Dermis blood vessel endothelial cell (primary cell): ENCODE measurements at places on chromosomes 12 and 14.

DNA sequence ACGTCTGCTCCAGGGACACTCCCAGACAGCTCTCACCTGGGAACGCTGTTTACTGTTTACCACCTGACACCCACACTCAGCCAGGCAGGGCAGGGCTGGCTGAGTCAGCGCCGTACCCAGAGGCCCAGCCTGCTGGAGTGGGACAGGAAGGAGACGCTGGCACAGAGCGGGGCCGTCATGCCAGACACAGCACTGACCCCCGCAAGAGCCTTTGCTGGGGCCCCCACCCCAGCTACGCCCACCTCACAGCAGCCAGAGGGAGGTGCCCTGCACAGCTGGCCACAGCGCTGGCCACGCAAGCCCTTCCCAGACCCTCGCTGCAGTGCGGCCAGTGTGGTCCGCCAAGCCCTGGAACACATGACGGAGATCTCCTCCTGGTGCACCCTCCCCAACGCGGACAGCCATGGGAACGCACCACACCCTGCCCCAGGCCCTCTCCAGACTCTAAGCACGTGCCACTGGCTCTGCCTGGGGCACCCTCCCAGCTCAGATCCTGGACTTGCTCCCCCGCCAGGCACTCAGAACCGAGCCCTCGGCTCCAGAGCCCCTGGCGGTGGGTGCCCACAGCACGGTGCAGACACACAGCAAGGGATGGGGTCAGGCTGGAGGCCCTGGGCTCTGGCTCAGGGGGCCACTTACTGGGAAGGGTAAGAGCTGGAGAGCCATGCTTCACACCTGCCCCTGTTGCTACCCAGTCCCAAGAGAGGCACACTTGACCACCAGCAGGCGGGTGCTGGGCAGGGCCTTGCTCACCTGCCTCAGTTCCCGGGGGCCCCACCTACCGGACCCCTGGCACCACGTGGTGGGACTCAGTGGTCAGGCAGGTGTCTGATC, 5.7 kb downstream of the AHNAK2 start:
- DNase-seq, result peak; percentile 55

- peak; percentile 94 for DNase-seq
Observed at GRCh38 chr14:38867561-38868150, 235.4 kb downstream of the SEC23A start.

GRCh38 chr12:108340037-108340436, 926 bp upstream of the CMKLR1 start:
- no peak for DNase-seq

- no peak for DNase-seq
Observed at GRCh38 chr14:100073576-100074430, 8.6 kb downstream of the EVL start.

DNA sequence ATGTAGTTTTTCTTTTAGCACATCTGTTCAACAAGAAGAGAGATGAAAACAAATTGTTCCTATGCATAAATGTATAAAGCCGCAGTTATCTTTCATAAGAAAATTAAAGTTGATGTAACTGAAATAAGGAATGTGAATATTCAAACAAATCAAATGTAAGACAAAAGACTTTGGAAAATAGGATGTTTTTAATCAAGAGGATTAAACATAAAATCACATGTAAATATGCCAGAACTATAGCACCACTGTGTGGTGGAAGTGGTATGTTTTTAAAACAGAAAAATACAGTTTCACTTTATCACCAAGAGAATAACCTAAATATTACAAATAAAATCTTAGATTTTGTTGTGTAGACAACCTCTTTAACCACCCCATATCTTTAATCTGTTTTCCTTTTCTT, 40.4 kb downstream of the CAPS2 start:
- peak; percentile 8 for DNase-seq

- DNase-seq, result no peak
Observed at GRCh38 chr12:92721130-92721529, 18.3 kb downstream of the PLEKHG7 start.

- DNase-seq, result peak; percentile 62
Observed at GRCh38 chr12:90978117-90978770, 23.3 kb upstream of the CCER1 start.

DNA sequence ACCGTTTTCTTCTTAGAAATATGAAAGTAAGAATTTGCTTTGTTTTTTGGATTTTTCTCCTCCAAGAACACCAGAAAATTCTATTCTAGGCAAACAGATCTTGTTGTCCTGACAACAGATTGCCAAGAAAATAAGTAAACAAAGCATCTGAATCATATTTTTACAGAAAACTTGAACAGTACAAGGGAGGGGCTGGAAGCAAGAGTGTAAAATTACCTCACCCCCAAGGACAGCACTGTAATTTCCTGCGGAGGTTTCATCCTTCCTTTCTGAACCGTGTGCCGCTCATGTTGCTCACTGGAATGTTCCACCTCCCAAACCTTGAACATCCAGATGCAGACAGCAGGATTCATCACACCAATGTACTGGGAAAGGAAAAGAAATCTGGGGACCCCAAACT, 5.4 kb upstream of the CAMKK2 start:
- peak; percentile 24 for DNase-seq

- DNase-seq, result peak; percentile 90
Observed at GRCh38 chr14:54686219-54686870, 119.4 kb downstream of the SAMD4A start.

DNA sequence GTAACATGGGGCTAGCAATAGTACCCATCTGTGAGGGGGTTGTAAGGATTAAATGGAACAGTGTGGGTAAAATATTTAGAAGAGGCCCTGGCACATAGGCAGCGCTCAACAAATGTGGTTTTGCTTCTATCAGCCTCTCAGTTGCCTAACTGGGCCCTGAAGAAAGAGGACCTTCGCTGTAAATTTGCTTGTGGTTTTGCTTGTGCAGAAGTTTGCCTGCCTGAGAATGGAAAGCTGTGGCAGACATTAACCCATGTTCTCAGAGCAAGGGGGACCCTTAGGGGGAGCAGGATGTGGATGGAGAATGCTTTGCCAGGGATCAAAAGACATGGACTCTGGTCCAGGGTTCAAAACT, 160.1 kb downstream of the BRMS1L start:
- DNase-seq, result no peak

GRCh38 chr12:3935078-3935477, 61.9 kb upstream of the PARP11 start:
- no peak for DNase-seq
